Activated CD8-positive, alpha-beta memory T cell treated with anti-CD3 and anti-CD28 coated beads, Interleukin-2, amount 10 ng/mL, durations not matched to agents 7 days and 5 days (primary cell): ENCODE measurements at places on chromosomes 7 and 10.

DNA sequence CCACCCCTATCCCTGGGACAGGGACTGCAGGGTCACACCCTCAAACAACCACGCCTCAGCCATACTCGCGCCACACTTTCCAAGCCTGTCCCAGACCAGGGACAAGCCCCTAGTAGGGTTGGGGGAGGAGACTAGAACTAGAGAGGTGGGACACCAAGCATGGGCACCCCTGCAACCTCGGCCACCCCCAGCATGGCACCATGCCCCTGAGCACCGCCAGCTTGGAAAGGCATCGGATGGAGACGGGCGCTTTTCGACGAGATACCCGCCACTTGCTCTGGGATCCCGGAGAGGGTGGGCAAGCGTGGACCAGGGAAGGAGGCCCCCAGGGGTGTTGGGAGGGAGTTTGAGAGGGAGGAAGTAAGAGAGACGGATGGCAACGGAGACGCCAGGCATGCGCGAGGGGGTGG lies 13.1 kb upstream of the KMT2E start:
- DNase-seq, result no peak

DNA sequence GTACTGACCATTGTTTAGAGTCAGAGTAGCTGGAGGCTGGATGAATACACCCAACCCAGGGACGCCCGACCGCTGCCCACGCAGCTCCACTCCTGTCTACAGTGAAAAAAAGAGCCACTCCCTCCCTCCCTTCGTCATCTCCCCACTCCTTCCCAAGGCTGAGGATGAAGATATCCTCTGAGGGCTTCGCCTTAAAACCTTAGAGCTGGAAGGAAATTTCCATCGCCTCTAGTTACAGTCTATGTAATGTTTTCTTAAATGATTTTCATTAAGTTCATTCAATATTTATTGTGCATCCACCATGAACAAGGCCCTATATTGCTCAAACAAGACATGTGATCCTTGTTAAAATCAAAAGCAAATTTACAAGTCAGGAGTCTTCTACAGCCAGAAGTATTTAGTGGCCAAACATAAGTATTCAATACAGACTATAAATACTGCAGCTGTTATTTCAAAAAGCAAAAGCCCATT lies 11.3 kb upstream of the SLIT1 start:
- DNase-seq, result no peak

GRCh38 chr10:30538086-30538485 lies 91.5 kb downstream of the LYZL2 start:
- no peak for DNase-seq

DNA sequence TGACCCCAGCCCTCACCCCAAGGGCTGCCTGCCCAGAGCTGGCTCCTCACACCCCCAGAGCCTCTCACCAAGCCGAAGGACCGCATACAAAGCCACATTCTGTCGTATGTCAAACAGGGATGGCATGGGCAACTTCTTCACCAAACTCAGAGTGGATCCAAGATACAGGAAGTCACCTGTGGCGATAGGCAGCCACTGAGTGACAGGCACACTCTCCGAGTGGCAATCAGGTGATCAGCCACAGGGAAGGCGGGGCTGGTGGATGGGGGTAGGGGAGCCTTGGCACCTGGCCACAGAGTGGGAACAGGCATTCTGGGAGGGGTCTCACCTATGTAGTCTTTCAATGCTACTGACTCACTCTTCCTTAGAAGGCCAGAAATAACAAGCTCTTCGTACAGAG lies 7.1 kb upstream of the ASB10 start:
- DNase-seq, result no peak

DNA sequence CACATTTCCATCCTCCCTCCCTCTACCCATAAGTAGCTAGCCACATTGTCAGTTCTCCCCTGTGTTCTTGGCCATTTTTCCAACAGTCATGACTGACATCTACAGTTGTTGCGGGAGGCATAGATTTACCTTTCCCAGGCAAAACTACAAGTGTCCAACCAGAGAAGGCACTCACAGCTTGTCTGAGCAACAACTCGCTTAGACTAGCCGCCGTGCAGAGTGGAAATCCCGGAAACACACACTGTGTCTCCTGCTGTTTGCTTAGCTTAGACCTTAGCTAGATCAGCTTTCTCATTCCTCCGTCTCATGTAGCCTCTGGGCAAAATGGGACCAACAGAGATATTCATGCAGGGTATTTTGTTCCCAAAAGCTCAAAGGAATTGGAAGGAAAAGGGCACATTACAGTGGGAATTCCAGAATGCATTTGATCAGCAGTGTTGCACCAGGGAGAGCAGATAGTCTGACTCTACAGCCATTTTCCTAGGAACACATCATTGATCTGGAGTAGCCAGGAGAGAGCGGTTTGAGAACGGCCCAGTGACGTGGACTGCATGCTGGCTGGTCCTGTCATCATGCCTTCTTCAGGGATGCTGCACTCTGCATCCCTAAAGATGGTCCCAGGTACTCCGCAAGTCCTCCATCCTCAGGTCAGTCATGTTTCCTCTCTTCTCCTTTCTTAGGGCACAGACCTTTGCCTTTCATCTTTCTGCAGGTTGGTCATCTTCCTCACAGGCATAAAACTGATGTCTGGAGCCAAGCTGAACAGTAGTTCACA lies 89.4 kb downstream of the C10orf90 start:
- DNase-seq, result no peak

- DNase-seq, result no peak
Observed at GRCh38 chr10:86956195-86956847, 1.1 kb downstream of the MMRN2 start.

DNA sequence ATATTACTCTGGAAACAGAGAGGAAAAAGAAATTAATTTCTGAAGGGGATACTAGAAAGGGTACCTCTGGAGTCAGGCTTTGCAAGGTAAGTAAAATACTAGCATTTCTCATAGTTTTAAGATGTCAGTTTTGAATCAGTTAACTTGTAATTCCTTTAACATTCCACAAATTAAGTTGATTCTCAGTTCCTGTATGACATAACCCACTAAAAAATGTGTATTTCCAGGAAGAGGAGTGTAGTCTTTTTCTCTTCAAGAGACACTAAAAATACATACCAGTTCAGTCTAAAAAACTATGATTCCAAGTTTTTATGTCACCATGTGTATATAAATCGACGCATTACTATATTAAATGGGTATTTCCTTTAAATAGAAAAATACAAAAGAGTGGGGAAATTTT lies 113.2 kb downstream of the CDK6 start:
- no peak for DNase-seq

- DNase-seq, result no peak
Observed at GRCh38 chr7:97298561-97298960, 181.1 kb downstream of the SDHAF3 start.

GRCh38 chr7:28105234-28105633 lies 75.4 kb downstream of the JAZF1 start:
- DNase-seq, result no peak

GRCh38 chr10:114638821-114639625 lies 19.1 kb downstream of the ABLIM1 start:
- no peak for DNase-seq

GRCh38 chr7:96084881-96085553 lies 236.9 kb downstream of the SLC25A13 start:
- no peak for DNase-seq

GRCh38 chr10:128487517-128487916 lies 361.3 kb upstream of the MKI67 start:
- no peak for DNase-seq

- peak; percentile 43 for DNase-seq
Observed at GRCh38 chr7:3250725-3251124, 50.3 kb upstream of the SDK1 start.

DNA sequence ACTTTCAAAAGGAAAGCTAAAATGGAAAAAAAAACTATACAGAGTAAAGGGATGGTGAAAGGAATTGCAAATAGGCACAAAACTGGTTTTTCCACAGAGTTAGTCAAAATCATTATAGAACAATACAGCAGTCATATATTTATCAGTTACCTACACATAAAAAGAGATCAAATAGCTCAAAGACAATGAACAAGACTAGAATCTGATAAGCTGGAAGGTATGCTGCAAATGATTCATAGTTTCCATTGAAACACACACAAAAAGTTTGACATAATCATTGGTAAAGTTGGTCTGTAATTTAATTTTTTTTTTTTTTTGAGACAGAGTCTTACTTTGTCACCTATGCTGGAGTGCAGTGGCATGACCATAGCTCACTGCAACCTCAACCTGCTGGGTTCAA lies 92.4 kb upstream of the SGCE start:
- DNase-seq, result no peak

DNA sequence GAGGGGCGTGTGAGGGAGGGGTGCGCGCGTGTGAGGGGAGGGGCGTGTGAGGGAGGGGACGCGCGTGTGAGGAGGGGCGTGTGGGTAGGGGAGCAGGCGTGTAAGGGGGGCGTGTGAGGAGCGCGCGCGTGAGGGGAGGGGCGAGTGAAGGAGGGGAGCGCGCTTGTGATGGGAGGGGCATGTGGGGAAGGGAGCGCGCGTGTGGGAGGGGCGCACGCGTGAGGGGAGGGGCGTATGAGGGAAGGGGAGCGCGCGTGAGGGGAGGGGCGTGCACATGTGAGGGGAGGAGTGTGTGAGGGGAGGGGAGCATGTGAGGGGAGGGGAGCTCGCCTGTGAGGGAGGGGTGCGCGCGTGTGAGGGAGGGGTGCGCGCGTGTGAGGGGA lies 19.1 kb downstream of the MXI1 start:
- peak; percentile 89 for DNase-seq

- no peak for DNase-seq
Observed at GRCh38 chr7:7228967-7229366, 46.6 kb downstream of the C1GALT1 start.

DNA sequence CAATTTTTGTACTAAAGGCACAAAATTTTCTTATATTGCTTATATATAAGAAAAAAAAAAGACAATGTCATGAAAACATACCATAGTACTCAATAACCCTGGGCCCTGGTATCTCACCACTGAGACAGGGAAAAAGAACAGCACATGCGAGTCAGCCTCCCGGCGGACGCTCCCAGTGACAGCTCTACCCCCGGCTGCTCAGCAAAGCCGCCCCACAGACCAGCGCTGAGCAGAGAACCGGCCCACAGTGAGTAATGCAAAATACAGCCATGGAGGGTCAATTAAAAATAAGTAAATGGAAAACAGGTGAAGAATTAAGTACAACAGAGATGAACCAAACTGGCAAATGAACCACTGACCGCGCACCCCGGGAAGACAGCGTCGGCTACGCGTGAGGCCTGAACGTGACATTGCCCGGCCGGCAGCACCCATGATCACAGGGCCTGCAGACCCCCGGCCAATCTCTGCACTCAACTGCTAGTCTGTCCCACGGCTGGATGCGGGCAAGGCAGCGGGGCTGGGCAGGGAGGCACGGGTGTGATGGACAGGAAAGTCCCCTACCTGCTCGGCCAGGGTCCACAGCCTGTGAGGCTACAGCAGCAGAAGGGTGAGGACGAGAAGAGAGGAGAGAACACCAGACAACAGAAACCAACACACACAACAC lies 175.9 kb downstream of the ZMYND11 start:
- peak; percentile 31 for DNase-seq

- DNase-seq, result no peak
Observed at GRCh38 chr10:117221156-117221711, 19.7 kb upstream of the SLC18A2 start.

DNA sequence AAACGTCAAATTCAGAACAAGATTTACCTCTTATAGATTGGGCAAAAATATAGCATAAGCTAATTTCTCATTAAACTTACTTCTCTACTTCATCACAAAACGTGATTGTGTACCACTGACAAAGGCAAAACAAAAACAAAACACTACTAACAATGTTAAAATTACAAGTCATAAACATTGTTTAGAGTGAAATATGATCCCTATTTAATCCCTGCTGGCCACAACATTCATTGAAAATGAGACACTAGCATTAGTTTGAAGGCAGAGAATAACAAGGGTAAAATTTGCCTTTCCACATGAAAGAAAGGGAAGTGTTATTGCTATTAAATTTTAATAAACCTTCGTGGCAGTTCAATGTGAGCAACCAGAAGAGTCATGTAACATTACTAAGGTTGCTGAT lies 45.0 kb downstream of the SEMA3A start:
- no peak for DNase-seq

DNA sequence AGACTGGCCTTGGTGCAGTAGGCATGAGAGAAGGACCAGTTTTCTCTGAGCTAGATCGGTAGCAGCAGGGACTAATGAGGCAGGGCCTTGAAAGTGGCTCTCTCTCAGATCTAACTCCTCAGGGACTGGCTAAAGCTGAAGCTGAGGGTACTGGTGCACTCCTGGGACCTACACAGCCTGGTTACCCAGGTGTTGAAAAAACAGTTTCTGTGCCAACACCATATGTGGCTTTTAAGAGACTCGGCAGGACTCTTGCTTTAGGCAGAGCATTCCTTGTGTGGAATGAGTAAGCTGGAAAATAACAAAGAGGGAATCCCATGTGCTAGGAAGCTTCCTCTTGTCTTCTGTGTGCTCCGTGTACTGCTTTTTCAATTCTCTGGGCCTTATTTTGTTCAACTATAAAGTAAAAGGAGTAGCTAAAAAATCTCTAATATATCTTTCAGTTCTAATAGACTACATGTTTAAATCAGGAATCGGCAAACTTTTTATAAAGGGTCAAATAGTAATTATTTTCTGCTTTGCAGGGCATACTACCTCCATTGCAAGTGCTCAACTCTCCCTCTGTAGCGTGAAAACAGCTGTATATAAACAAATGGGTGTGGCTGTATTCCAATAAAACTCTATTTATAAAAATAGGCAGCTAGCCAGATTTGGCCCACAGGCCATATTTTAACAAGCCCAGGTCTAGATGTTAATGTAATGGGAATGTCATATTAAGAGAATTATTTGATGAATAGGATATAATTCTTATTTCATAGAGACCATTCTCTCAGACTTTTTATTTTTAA lies 186.1 kb upstream of the KAT6B start:
- no peak for DNase-seq

- peak; percentile 7 for DNase-seq
Observed at GRCh38 chr10:71392292-71392691, 4.4 kb upstream of the CDH23 start.

DNA sequence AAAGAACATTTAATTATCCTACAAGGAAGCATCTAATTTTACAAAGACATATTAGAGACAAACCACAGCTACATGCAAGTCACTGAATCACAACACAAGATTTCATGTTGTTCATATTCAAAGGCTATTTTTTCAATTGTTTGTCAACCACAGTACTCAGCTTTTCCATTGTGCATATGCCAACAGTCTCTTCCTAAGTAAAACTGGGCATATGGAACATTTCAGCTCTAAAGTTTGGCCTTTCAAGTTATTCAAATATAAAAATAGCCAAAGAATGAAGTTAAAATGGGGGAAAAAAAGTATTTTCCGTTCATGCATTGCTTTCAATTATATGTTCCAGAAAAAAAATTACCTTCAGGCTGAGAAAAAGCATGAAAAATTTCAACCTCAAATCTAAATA lies 537.9 kb downstream of the PLXDC2 start:
- DNase-seq, result no peak
